ENCODE measurements at places on chromosomes 7 and 10.
A peak's percentile ranks its signal among the peaks of the same experiment; 100 is the strongest.

DNA sequence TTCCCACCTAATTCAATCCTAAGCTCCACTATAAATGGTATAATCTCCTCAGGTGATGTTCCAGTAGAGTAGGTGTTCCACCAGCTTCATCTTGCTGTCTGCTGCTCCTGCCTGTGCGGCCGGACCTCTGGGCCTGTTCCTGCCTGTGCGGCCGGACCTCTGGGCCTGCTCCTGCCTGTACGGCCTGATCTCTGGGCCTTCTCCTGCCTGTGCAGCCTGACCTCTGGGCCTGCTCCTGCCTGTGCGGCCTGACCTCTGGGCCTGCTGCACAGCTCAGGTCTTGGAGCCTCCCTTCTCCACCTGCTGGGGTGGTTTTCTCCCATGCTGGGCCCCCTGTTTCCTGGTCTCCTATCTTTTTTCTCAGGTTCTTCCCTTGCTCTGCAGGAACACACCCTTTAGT, 117.8 kb downstream of the USP6NL start:
- DNase-seq, result no peak

DNA sequence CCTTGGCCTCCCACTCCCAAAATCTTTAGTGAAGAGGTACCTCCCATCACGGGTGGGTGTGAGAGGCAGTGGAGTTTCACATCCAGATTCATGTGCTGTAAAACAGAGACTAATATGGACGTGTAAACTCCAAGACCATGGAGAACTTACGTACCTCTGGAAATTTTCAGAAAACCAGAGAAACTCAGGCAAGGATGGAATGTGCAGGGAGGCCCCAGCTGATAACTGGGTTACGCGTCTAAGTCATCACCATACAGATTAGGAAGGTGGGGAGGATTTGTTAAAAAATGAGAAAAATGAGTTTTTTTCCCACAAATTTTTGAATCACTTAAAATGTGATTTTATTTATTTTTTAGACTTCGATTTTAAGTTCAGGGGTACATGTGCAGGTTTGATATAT, 16.3 kb upstream of the STN1 start:
- DNase-seq, result no peak

GRCh38 chr10:80318742-80319141, 29.3 kb upstream of the MAT1A start:
- no peak for DNase-seq

DNA sequence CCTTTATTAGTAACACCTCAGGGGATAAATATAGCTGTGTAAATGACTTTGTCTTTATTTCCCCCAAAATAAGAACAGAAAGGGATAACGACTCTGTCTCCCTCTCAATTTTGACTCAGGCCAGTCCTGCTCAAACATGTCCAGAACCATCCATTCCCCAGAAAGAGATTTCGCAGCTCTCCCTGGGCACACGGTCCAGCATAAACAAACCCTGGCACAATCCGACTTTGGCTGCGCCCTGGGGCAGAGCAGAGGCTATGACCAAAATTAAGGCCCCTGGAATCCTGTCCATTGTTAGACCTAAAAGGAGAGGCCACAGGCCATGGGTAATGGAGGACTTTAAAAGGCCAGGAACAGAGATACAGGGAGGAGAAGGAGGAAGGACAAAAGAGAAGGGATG, 99.1 kb downstream of the PRPF18 start:
- DNase-seq, result no peak

DNA sequence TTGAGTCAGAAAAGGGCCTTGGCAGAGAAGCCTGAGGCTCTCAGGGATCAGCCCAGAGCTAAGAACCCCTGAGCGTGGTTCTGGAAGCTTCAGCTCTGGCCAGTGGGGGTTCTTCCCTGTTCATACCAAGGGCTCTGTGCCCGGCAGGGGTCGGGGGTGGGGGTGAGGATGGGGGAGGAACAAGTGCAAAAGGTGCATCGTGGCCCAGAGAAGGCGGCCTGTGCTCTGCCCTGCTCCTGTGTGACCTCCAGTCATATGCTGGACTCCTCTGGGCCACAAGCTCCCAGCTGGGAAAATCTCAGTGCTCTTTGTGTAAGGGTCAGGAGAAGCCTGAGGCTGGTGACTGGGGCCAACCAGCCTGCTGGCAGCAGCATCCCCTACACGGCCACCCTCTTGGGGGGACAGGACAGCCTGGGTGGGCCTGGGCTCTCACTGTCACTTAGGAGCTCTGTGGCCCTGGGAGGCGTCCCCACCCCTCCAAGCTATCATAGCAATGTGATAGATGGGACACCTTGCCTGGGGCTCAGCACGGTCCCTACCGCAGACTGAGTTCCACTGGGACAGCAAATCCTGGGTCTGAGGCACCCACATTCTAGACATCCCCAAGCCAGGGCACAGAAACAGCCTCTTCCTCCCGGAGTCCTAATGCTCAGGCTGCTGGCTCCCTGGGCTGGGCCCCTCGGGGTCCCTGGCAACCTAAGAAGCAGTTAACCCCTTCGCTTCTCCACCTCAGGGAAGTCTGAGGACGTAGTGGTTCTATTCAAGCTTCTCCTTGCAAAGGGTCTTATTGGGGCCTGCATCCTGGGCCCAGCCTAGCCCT, 2.5 kb downstream of the MMRN2 start:
- no peak for DNase-seq

- no peak for DNase-seq
Observed at GRCh38 chr10:8321990-8322389, 267.5 kb downstream of the GATA3 start.

DNA sequence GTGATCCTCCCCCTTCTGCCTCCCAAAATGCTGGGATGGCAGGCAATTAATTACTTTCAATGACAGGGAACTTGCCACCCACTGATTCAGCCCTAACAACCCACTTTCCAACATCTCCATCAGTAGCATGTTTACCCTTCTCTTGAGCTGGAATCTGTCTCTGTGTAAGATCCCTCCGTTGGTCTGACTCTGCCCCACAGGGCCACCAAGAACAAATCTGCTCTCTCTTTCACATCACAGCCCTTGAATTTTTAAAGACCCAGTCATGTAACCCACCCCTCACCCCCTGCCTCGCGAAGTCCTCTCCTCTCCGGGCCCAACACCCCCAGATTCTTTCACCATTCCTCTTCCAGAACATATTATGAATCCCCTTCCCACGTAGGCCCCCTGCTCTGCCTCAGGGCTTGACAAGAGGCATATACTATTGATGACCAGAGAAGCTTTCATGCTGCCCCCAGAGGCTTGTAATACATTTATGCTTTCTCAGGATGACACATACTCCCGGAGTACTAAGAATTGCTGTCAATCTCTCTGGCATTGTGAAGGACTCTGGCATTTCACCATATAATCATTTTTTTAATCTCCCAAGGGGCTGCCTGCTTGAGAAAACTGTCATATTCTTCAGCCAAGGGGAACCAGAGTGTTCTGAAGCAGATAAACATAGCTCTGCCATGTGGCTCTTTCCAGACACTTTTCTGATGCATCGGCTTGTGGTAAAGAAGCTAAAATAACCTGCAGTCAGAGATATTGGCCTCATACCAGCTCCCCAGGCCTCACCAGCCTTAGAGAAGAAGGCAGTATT, 179.2 kb upstream of the AUTS2 start:
- DNase-seq, result no peak

DNA sequence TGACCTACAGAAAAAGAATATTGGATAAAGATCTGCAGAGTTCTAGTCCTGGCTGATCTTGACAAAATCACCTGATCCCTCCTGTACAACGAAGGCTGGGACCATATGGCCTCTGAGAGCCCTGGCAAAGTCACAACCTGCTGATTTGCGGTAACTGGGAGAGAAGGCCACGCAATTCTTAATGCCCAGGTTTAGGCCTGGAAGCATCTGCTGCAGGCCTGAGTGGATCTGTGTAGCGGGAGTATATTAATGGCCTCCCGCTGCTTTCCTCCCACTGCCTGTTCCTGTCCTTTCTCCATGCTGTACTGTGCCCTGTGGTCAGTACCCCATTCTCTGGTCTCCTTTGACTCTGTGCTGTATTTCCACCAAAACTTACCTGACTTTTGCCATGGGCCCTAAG, 24.2 kb downstream of the AKR1B1 start:
- DNase-seq, result peak; percentile 30

DNA sequence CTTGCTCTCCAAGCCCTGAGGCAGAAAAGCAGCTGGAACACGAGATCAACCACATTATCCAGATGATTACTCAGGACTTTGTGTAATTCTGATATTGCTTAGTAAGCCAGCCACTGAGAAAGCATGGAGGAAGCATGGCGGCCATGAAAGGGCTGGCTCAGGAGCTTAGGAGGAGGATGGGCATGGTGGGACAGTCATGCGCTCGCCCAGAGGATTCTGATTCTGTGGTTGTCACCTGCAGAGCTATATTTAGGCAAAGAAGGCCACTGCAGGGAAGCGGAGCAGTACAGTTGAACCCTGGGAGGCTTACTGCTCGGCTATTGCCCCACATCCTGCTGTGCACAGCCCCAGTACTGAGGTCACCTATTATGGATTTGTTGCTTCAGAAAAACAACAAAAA, 128.8 kb upstream of the DNAJB12 start:
- DNase-seq, result no peak

DNA sequence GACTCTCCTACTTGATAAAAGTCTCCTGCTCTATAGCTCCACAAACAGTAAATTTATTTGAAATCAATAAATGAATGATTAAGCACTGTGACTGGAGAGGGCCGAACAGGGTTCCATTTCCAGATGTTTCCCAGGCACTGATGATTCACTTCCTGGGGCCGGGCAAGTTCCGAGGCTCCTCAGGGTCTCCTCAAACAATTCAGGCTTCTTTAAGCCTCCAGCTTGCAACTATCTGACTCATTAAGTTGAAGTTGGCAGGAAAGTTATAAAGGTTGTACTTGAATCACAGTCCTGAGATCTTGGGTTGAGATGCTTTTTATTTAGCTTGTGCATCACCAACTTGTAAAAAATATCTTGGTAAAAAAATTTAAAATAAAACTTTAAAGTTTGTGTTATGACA, 612.9 kb downstream of the DNAJB6 start:
- DNase-seq, result no peak

- no peak for DNase-seq
Observed at GRCh38 chr10:31694929-31695837, 233.4 kb downstream of the ARHGAP12 start.

DNA sequence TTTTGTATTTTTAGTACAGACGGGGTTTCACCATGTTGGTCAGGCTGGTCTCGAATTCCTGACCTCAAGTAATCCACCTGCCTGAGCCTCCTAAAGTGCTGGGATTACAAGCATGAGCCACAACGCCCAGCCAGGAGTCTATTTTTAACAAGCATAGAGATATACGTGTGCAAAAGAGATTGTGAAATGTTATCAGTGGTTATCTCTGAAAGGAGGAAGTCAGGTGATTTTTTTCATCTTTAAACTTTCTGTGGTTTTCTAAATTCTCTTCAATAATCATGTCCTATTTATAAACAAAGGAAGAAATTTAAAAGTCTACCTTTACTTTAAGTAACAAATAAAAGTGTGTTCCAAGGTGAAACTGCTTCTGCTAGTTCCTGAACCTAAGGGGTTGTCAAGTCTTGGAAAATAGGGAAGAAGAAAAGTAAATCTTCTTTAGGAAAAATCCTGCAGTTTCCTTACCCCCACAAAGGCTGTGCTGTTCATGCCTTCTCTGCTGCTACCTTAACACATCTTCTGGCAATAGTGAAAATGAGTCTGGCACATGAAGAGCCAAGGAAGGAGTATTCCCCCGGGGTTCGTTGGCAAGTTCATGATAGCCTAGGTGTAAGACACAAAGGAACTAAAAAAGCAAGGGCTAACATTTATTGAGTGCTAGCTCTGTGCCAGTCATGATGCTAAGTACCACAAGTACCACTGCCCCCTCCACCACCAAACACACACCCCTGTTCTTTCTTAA, 51.1 kb downstream of the CYP26A1 start:
- no peak for DNase-seq
